Astrocyte of the spinal cord (primary cell): ENCODE measurements at places on chromosomes 1 and 21.
A peak's percentile ranks its signal among the peaks of the same experiment; 100 is the strongest.

DNA sequence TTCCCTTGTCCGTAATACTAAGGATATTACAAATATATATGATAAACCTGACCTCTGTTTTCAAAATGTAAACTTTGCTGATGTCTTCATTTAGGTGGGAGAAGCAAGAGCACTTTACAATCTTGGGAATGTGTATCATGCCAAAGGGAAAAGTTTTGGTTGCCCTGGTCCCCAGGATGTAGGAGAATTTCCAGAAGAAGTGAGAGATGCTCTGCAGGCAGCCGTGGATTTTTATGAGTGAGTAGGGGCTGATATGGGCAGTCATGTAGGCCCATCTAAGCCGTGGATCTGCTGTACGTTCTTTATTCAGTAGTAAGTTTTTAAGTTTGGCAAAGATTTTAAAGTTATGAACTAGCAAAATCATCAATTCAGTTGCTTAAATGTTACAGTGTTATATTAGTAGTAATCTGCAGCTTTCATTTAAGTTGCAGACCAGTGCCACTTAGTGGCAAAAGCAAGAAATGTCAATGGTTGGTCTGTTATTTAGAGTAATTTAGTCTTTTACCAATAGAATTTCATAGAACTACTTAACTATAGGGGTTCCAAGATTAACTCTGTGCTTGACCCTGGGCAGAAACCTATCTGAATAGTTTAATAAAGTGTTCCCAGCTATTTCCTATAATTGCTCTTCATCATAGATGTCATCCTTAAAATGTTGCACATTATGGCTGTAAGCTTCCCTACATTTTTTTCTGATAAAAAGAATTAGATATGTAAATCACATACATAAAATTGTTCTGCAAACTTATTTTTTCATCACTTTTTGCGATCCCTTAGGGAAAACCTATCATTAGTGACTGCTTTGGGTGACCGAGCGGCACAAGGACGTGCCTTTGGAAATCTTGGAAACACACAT is 21.3 kb downstream of the GPSM2 start:
- peak; percentile 73 for DNase-seq

DNA sequence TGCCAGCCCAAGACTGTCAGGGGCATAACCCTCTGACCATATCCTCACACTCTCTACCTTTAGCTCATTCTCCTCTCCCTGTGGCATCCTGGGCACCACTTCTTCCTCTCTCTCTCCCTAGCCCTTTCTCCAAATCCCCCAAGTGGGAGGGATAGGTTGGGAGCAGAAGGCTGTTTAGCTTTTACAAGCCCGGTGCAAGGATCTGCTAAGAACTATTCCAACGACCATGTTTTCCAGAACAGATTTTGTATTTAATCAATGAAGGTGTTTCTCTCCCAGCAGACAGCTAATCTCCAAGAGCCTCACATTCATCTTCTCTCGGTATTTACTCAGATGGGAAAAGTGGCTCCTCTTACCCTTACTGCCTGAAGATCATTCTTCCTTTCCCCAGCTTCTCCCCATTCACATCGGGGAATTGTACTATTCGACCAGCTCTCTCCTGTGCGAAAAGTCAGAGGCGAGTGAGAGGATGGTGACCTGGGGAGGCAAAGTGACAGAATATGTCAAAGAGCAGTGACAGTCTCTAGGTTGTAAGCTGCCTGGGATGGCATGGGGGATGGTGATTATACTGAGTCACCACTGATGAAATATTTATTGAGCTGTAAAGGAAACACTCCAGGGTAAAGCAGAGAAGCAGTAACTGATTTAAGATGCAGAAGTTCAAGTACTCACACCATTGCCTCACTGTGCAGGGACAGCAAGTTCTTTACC is 47.0 kb upstream of the RBM15 start:
- no peak for DNase-seq

DNA sequence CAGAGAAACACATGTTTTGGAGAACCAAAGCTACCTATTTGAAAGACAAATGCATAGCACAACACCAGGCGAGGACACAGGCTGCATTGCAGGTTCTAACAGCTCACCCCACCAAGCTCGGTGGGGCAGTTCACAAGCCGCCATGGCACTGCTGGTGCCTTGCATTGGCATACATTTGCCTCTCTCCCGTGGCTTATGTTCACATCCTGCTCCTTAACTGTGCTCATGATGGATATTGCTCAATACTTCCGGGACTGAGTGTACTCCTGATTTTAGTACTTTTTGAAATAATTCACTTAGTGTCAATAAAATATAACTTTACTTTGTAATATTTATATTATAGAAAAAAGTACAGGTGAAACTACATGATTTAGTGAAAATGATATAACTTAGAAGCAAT is 1187.4 kb upstream of the NCAM2 start:
- no peak for DNase-seq

DNA sequence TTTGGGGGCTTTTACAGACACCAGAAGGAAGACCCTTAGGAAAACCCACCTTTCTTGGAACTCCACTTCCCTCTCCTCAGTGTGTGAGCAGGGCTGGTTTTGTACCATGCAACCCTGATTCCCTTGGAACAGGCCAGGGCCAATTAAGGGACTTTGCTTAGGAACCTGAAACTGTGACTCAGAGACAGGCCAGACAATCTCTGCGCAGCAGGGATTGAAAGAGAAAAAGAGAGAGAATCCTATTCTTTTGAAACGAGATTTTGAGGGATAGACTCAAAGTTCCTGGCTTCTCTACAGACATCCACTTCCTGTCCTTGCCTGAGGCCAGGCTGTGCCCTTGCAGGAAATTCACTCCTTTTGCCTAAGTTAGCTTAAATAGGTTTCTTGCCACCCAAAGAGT is 23.1 kb upstream of the C1orf198 start:
- DNase-seq, result no peak

- DNase-seq, result no peak
These were observed 48.3 kb upstream of the MTR start for GRCh38 chr1:236746785-236747184.

GRCh38 chr1:213689260-213689659 is 298.5 kb upstream of the PROX1 start:
- DNase-seq, result no peak

DNA sequence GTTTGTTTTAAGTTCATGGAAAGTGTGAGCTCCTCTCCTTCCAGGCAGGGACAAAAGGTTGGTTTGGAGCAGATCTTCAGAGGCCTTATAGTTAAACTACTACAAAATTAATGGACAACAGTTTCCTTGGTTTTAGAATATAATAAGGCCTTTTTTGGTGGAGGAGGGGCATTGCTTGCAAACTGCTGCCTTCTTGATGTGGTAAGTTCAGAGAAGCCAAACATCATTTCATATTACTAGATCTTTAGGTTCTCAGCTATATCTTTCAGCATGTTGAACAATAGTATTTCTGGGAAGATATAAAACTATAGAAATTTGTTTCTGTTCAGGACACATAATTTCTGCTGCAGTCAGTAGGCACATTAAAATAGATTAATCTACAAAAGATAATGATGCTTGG is 97.8 kb upstream of the B3GALT2 start:
- no peak for DNase-seq

- DNase-seq, result no peak
These were observed 11.7 kb upstream of the PTP4A2 start for GRCh38 chr1:31949862-31950261.

DNA sequence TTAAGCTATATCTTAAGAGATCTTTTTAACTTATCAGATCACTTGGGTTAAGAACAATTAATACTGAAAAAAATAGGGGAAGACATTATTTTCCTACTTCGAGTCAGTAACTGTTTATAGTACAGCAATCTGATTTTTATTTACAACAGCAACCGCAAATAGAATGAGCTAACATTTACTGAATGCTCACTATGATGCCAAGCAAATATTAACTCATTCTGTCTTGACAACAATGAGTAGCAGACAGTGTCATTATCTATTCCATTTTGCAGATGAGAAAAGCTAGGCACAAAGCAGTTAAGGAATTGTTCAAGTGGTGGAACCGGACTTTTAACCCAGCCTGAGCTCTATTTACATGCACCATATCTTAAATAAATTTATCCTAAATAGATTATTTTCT is 273.7 kb downstream of the NTNG1 start:
- no peak for DNase-seq
